ENCODE measurements at places on chromosomes 3 and 15. TPM values are rescaled to one million over a fixed set of nuclear protein-coding genes. Genes with fewer than 3 reads are reported as not detected.

GOLGA8J gene
- total RNA-seq, result not detected

TMEM207 gene
- total RNA-seq, result not detected

DNA sequence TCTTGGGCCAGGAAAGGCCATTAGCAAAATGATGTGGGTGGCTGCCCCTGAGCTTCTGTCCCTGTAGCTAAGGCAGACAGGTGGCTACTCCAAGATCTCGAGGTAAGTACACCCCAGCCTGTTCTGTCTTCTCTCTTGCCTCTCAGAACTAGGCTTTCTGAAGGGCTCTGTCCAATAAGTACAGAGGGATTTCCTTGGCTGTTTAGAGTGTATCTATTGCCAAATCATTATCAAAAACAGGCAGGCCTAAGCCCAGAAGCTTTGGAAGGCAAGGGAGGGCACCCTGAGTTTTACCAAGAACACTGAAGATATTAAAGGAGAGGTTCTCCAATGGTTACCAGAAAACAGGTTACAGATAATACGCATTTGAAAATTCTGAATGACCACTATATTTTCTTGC is 156.6 kb downstream of the MYRIP start:
- no peak for DNase-seq

DNA sequence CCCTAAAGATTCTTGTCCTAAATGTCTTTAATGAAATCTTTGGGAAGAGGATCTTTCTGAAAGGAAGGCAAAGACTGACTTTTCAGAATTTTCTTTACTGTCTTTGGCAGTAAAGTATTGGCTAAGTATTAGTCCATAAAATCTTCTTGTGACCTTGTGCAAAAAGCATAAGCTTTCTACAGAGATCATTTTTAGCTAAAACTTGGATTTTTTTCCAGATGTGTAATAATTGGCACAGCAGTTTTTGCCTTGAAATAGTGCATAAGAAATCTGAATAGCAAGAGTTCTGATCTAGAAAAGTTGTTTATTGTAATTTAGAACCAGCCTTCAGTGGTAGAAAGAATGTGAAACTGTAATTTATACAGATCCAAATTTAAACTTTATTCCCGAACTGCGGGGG is 122.8 kb upstream of the CGNL1 start:
- no peak for DNase-seq

PTX3 gene
- 2.4 TPM for total RNA-seq

- DNase-seq, result no peak
Observed at GRCh38 chr3:157888040-157888439, 218.2 kb downstream of the SHOX2 start.

GRCh38 chr3:15636028-15636709 is 34.6 kb downstream of the BTD start:
- no peak for DNase-seq

PLA1A gene
- total RNA-seq, result not detected

DNA sequence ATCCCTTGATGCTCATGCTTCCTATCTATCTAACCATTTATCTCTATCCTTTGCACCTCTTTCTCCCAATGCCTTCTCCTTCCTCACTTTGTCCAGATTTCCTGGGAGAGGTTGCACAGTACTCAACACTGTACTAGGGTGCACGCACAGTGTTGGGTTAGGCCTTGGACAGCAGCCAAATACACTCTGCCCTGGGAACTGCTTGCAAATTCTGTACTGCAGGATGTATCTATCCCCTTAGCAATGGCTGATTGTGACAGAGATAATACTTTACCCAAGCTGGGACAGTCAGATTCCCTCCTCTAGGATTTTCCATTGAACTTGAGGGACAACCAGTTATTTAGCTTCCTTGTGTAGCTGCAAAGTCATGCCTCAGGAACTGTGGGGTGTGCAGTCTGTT is 113.3 kb downstream of the IL20RB start:
- no peak for DNase-seq

GRCh38 chr3:79937567-79937966 is 169.8 kb upstream of the ROBO1 start:
- no peak for DNase-seq

DNA sequence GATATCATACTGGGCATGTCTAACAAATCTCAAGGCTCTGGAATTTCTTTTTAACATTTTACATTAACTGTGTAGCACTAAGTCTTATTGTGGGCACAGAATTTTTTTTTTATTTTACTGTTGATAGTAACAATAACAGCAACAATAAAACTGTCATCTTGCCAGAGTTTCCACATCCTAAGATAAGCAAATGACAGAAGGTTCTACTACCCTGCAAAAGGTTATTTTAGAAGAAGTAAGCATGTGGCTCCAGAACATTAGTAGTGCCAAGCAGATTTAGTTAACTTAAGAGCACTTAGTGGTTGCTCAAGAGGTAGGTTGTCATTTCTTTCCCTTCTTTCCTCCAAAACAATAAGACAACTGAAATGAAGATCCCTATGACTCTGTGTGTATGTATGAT is 743.0 kb upstream of the CBLB start:
- no peak for DNase-seq

DNA sequence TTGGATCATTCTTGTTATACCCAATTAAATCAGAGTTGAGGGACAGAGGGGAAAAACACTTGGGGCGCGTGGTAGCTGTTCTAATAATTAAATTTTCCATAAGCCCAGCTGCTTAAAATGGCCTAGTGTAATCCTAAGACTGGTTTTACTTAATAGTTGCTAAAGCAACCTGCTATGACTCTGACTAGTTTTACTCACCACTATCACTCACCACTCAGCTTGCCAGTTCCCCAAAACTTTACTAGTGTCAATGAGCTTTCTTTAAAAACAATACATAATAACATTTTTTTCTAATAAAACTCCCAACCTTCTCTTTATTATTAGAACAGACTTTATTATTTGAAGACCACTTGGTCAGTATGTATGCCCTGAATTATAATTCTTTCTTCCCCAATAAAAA is 49.6 kb downstream of the ECT2 start:
- no peak for DNase-seq

KLF15 gene
- total RNA-seq, result 0.74 TPM

GPR149 gene
- 0.25 TPM for total RNA-seq

- no peak for DNase-seq
Observed at GRCh38 chr15:67134067-67134838, 68.9 kb downstream of the SMAD3 start.

FSD2 gene
- not detected for total RNA-seq

GRCh38 chr15:62868507-62868906 is 174.0 kb upstream of the TPM1 start:
- no peak for DNase-seq

- DNase-seq, result peak; percentile 89
Observed at GRCh38 chr3:112333002-112333380, at the start of gene CD200. Gene CD200, plus strand, starts transcription at chr3:112333156. Its CDS starts 57 bp downstream, at chr3:112333213.

KLF13 gene
- total RNA-seq, result 141 TPM

GRCh38 chr3:160018959-160019358 is 30.3 kb downstream of the IL12A start:
- no peak for DNase-seq

DNA sequence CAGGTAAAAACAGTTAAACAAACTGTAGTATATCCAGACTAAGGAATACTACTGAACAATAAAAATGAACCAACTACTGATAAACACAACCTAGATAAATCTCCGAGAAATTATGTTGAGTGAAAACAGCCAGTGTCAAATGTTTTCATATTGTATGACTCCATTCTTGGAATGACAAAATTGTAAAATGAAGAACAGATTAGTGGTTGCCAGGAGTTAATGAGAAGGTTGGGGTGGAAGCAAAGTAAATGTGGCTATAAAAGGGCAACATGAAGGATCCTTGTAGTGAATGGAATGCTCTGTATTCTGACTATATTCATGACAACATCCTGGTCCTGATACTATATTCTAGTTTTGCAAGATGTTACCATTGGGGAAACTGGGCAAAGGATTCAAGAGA is 27.5 kb upstream of the ACKR4 start:
- no peak for DNase-seq

DNA sequence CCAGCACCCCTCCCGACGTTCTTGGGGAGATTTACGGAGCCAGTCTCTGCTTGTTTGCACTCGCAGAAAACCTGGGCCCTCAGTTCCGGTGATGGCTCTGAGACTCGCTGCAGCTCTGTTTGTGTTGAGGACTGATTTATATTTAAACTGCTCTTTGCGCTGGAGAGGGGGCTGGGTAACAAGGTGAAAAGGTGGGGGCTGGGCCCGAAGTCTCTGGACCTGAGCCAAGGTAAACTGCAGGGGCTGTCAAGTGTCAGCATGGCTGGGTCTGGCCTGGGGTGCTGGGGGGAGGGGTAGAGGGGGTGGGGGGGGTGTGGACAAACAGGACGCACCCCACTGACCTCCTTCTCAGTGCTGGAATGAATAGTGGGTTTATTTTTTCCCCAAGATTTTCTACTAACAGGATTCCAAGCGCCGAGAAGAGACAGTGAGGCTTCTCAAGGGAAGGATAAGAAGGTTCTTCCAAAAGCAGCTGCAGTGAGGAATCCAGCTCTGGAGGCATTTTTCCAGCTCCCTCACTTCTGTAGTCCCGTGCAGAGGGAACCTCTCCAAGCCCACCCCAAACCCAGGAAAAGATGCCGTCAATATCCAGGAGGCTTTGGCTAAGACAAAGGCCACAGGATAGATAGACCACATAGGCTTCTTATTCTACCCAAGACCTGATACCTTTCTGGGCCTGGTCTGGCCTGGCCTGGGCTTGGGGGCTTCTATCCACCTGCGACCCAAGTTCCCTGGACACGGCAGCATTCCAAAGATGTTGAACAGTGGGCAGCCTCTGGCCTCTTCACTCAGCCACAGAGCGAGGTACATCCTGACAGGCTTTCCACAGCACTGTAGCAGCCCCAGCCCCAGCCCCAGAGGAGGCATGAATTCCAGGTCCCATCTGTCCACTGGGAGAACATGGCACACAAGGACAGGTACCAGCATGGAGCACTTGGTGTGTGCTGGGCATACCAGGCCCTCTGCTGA is 938 bp upstream of the SLCO2A1 start:
- no peak for DNase-seq

All from glutamatergic neuron (in vitro differentiated cells).